Naive thymus-derived CD8-positive, alpha-beta T cell (primary cell): ENCODE measurements at places on chromosomes 6 and 20.
A peak's percentile ranks its signal among the peaks of the same experiment; 100 is the strongest.

- H3K27ac ChIP-seq, result no peak overlapping the region
- H3K4me1 ChIP-seq, result peaks cover 7% of the 10 kb centered on the region
- no peak overlapping the region for H3K4me3 ChIP-seq
- peaks cover 3% of the 10 kb centered on the region for H3K27me3 ChIP-seq
Measured at GRCh38 chr6:155444120-155444917, 11.3 kb downstream of the NOX3 start.

DNA sequence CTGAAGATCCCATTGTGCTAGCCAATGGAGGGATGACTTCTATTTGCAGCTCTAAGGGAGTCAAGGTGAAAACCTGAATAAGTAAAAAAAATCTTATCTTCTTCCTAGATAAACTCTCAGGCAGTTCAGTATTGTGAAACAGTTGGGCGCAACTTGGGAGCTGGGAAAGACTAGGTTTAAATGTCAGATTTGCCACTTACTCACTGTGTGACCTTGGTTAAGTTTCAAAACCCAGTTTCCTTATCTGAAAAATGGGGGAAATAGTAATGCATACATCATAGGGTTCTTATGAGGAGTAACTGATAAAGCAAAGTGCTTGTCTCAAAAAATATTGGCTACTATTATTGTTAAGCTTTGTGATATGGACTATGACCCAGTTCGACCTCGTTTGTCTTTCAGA is 88.8 kb downstream of the CD83 start:
- H3K36me3 ChIP-seq, result no peaks in the 10 kb centered on the region
- DNase-seq, result no peak
- no peak overlapping the region for H3K27ac ChIP-seq
- H3K27me3 ChIP-seq, result no peaks in the 10 kb centered on the region

GRCh38 chr20:36663031-36663430 is 17.0 kb upstream of the SLA2 start:
- H3K4me1 ChIP-seq, result peaks cover 3% of the 10 kb centered on the region
- peaks cover 25% of the 10 kb centered on the region for H3K36me3 ChIP-seq
- H3K27ac ChIP-seq, result peak overlapping the region; percentile 31
- no peaks in the 10 kb centered on the region for H3K27me3 ChIP-seq
- no peak overlapping the region for H3K4me3 ChIP-seq

- H3K27me3 ChIP-seq, result peaks cover 55% of the 10 kb centered on the region
- peaks cover 3% of the 10 kb centered on the region for H3K4me1 ChIP-seq
- no peak for DNase-seq
- no peaks in the 10 kb centered on the region for H3K36me3 ChIP-seq
Measured at GRCh38 chr20:49568278-49569151, 578 bp upstream of the PTGIS start.

DNA sequence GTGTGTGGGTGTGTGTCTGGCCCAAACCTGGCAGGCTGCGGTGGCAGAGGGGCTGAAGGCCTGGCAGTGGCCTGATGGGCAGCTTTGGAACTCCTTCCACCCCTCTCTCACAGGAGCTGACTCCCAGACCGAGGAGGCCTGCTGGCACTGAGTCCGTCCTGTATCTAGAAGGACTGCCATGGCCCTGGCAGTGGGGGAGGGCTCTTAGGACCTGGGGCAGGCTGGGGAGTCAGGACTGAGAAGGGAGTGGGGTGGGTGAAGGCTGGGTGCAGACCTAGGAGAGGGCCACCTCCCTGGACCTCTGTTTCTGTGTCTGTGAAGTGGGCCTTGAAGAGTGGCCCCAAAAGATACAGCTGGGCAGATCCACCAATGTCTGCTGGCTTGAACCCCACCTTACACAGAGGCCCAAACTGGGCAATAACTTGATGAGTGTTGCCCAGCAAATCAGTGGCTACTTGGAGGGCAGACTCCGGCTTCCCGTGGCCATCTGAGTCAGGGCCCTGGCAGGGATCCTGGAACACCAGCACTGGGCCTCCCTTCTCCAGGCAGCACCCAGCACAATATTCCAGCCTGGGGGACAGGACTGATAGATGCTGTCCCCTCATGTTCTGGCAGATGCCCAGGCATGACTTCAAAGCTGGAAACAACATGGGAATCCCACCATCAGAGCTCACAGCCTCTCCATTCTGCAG is 46.7 kb upstream of the BLCAP start:
- no peak for DNase-seq
- peaks cover 18% of the 10 kb centered on the region for H3K27me3 ChIP-seq
- H3K27ac ChIP-seq, result no peak overlapping the region
- H3K4me1 ChIP-seq, result peaks cover 10% of the 10 kb centered on the region
- H3K36me3 ChIP-seq, result no peaks in the 10 kb centered on the region

DNA sequence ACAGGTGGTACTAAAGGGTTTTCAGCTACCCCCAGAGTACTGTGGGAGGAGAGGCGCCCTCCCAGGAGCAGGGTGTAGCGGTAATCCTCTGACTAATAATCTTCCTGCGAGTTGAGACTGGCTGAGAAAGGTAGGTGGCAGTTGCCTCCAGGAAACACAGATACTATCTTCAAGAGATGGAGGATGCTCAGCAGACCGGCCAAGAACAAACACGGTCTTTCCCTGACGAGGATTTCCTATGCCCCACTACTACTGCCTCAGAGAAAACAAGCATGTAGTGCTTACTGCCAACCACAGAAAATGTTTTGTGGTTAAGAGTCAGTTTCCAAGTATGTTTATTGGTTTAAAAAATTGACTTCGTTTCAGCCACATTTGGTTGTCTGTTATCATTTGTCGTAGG is 26.8 kb downstream of the C6orf89 start:
- H3K36me3 ChIP-seq, result peaks cover 62% of the 10 kb centered on the region
- DNase-seq, result peak; percentile 34
- peak overlapping the region; percentile 77 for H3K4me3 ChIP-seq
- H3K4me1 ChIP-seq, result peaks cover 20% of the 10 kb centered on the region
- no peaks in the 10 kb centered on the region for H3K27me3 ChIP-seq

- no peak for DNase-seq
- no peak overlapping the region for H3K27ac ChIP-seq
- H3K36me3 ChIP-seq, result no peaks in the 10 kb centered on the region
- H3K4me3 ChIP-seq, result no peak overlapping the region
- peaks cover 2% of the 10 kb centered on the region for H3K27me3 ChIP-seq
Measured at GRCh38 chr6:21527731-21528130, 65.8 kb upstream of the SOX4 start.

- H3K4me3 ChIP-seq, result no peak overlapping the region
- H3K36me3 ChIP-seq, result peaks cover 59% of the 10 kb centered on the region
- peaks cover 91% of the 10 kb centered on the region for H3K4me1 ChIP-seq
Measured at GRCh38 chr6:41974281-41974825, 32.7 kb upstream of the CCND3 start.
